ENCODE measurements at places on chromosomes 6 and 20. TPM values are rescaled to one million over a fixed set of nuclear protein-coding genes. Genes with fewer than 3 reads are reported as not detected.

Gene MYBL2
- 2.3 TPM for total RNA-seq

Gene GMDS
- total RNA-seq: 7.5 TPM

Gene ZNF76
- 14.5 TPM for total RNA-seq

Gene HUS1B
- total RNA-seq: 2.2 TPM

Gene FAM162B
- total RNA-seq: 12.0 TPM

Gene RBM38
- total RNA-seq: 19.5 TPM

Gene DCDC2
- total RNA-seq: 4.3 TPM

Gene SLC2A4RG
- total RNA-seq: 8.6 TPM

Gene APOBEC2
- total RNA-seq: 11.4 TPM

Gene HLA-DRB1
- 10.2 TPM for total RNA-seq

Gene TMEM200A
- 24.8 TPM for total RNA-seq

DNA sequence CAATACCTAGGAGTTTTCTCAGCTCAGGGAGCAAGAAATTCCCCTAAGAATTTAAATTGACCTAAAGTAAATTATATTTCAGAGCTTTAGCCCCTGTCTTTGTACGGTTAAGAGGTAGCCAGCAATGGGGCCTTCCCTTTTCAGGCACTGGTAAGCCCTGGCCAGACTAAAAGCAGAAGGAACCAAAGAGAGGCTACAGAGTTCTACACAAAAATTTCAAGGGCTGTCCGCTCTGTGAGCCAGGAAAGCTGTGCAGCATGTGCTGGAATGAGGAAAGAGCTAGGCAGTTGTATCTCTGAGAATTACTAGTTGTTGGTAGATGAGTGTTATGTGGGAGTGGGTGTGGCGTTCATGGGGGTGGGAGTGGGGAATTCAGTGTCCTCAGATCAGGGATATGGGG, 96.3 kb upstream of the MAFB start:
- no peak for DNase-seq

- DNase-seq: no peak
Measured at GRCh38 chr6:31579546-31580437, 2.4 kb downstream of the LTB start.

DNA sequence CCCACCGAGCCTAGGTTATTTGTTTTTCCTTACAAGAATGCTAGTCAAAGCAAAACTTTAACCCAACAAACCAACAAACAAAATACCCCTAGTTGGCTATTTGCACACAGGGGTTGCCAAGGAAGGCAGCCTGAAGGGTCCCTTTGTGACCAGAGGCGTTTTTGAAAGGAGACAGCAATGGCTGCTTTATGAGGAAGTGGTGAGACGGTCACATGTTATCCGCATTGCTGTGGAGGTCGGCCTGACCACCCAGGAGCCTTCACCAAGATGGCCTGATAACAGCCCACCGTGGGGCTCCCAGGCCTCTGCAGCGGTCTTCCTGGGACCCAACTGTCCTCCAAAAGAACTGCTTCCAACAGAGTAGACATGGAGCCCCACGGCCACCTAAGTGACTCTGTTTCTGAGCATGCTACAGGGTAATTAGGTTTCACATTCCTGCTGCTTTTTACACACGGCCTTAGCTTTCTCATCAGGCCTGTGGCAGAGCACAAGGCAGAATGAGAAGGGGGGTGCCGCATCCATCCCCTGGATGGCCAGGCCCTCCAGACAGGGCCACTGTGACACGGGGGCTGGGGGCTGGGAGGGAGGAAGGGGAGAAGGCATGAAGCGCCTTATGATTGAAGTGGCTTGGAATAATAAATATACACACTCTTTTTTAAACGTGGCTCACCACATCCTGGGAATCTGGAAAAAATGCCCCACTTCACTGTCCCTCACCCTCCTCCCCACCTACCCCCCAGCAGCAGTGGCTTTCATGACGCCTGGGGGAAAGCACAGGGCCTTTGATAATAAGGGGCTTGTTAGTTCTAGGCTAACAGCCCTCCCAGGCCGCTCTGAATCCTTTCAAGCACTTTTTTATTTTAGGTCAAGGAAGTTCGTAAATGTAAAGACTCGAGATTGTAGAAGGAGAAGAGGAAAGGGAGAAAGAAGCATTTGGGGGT, 86.0 kb downstream of the CLIC5 start:
- DNase-seq: no peak

DNA sequence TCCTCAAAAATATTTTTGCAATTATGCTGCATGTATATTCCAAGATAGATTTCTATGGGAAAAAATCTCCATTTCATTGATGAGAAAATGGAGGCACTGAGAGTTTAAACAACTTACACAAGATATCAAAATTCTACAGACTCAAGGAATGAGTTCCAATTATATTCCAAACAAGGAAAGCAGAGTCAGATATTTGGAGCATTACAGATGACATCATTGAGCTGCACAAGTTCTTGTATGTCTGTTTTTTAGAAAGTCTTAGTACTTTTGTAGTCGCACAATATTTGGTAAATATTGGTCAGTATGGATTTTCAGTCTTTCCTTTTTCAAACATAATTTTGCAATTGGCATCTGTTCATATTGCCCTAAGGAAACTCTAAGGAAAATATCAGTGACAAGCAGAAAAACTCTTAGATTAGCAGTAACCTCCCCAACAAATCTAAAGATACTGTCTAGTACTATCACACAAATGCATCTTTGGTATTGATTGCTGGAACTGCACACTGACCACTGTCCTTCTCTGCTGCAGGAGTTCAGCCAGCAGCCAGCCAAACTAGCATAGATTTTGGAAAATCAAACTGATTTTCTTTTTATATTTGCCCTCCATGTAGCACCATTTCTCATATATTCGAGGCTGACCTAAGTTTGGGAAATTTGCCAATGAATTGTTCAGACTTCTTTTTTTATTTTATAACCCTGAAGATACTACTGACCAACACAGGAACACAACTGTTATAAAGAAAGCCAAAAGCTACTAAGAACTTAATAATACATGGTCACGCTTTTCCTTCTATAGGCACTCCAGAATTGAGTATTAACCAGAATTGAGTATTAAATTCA, 51.7 kb upstream of the TBX18 start:
- no peak for DNase-seq

DNA sequence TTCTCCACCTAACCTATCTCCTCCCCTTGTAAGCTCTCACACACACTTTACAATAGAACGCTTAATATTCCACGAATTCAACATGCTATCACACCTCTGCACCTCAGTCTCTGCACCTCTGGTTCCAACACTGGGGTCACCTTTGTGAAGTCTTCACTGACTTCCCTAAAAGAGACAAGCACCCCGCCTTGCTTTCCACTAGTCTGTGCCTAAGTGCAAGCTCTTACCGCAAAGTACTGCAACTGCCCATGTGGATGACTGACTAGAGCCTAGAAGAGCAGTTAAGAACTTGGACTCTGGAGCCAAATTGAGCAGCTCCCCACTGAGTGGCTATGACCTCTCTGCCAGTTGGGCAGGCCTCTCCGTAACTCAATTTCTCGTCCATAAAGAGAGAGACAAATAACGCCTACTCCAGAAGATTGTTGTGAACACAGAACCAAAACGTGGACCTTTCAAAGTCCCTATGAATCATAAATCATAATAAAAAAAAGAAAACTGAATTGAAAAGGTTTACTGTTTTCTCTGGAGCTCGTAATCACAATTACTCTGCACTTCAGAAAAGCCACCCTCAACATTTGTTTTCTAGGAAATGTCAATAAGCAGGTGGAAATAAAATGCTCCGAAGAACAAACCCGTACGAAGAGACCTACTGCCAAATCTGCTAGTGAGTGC, 1.2 kb downstream of the IFNGR1 start:
- no peak for DNase-seq

GRCh38 chr6:155100087-155100486, 105.0 kb downstream of the TIAM2 start:
- no peak for DNase-seq

DNA sequence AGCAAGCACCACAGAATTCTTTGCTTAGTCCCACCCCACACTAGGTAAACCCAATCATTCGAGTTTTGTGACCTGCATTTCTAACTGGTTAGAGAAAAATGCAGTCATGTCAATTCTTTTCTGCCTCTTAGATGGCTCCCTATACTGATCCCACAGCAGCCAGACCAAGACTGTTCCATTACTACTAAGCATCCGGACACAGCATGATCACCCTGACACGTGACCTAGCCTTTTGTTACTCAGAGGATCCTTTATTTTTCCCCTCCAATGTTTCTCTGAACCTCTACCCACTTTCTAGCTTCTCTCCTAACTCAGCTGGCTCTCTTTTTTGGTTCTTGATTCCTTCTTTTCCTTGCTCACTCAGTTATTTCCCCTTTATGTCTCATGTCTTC, 87.9 kb downstream of the PDE10A start:
- no peak for DNase-seq

DNA sequence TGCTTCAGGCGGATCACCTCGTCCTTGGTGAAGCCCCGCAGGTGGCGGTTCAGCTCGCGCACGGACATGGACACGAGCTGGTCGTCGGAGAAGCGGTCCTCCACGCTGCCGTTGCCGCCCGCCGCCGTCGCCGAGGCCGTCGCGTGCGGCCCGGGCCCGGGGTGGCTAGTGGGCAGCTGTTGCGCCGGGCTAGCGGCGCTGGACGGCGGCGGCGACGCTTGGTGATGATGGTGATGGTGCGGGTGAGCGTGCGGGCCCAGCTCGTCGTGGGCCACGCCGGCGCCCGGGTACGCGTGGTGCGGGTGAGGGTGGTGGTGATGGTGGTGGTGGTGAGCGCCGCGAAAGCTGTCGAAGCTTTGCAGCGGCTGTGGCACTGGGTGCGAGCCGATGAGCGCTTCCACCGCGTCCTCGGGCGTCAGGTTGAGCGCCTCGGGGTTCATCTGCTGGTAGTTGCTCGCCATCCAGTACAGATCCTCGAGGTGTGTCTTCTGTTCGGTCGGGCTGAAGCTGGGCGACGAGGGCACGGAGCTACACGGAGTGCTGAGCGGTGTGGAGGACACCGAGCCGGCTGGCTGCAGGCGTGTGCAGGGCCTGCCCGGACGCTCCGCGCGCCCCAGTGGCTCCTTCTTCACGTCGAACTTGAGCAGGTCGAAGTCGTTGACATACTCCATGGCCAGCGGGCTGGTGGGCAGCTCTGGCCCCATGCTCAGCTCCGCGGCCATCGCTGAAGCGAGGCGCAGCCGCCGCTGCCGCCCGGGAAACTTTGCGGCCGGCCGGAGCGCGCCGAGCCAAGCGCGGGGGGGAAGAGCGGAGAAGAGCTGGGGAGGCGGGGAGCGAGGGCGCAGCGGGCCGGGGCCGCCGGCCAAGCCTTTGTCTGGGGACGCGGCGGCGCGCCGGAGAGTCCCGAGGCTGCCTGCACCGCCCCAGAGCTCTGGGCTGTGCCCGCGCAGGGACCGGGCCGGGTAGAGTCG, 622 bp downstream of the MAFB start:
- DNase-seq: no peak

DNA sequence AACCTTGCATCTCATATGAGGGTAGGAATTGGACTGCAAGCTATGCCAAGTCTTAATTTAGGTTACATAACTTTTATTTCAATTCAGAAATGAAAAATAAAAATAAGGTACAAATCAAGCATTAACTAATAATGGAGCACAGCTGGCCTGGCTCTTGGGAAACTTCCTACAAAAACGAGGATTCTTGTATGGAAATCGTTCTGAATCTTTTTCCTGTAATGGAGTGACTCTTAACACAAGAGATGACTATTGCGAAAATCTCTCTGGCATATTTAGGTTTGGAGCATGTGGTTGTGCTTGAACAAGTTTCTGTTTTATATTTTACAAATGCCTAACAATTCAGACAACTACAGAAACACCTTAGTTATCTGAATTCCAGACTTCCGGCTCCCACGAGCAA, 34.0 kb upstream of the PI16 start:
- no peak for DNase-seq

GRCh38 chr6:91340896-91341395, 754.1 kb upstream of the MAP3K7 start:
- no peak for DNase-seq

DNA sequence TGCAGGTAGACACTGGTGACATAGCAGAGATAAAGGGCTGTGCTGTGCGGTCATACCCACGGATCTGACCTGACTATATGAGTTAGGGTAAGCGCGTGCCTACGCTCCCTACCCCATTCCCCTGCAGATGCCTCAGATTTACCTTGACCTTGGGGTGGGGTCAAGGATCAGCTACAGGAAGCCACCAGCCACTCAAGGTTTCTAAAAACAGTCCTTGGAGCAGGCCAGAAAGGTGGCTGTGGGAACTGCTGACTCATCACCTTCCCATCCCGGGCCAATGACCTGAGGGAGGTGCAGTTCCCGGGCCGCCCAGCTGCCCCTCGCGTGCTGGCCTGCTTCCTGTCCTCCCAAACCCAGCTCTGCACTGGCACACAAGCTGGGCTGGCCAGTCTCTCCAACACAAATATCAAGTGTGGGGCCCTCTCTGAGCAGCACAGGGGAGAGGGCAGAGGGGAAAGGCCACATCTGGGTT, 23.0 kb downstream of the KCNK5 start:
- DNase-seq: no peak

DNA sequence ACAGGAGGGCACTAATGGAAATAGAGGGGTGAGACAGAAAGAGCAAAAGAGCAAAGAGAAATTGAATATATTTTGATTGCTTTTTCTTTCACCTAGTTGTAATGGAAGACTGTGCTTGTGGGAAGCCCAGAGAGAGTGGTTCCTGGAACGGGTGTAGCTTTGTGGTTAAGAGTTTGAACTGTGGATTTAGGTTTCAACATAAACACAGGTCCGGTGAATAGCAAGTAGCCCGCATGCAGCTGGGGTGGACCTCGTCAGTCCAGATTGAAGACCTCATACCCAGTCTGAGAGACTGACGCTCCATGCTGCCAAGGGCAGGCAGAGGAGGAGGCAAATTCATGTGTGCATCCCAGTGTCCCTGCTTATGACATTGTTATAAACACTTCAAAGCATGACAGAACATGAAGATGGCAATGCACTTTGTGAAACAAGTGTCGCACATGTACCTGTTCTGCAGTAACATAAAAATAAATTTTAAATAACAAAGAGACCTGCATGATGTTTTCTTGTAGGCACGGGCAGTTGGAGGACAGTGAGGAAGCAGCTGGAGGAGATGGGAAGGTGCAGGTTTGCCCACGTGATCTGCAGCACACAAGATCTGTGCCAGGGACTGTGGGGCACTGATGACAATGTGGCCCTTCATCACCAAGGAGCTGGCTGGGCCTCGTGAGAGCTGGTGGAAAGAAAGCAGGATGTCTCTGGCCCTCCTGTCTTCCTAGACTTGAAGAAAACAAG, 220.5 kb upstream of the SSTR4 start:
- no peak for DNase-seq

- DNase-seq: no peak
Measured at GRCh38 chr6:116328528-116328903, 42.2 kb upstream of the DSE start.
